ENCODE measurements at places on chromosomes 2 and 18.
A peak's percentile ranks its signal among the peaks of the same experiment; 100 is the strongest.

GRCh38 chr2:27074738-27075565, 3.5 kb upstream of the EMILIN1 start:
- no peak for DNase-seq

GRCh38 chr18:31042406-31043181, at the start of gene DSC3:
Gene DSC3 (minus strand): TSS chr18:31042742. CDS start chr18:31042660, 82 bp downstream.
- DNase-seq = peak; percentile 15

DNA sequence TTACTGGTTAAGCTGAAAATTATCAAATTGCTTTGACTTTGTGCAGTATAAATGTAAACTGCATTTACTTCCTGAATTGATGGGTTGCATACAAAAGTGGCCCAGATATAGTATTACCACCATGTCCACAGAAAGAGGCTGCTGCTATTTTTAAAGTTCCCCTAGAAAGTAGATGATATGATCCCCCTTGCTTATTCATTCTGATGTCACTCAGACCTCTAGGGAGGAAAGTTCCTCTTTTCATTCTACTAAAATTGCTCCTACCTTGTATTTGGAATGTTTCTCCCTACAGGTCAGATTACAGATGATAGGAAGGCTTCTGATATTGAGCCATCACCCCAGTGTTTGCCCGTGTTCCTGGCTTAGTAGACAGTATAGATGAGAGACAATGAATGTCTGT, 247.6 kb upstream of the TNP1 start:
- DNase-seq = no peak

DNA sequence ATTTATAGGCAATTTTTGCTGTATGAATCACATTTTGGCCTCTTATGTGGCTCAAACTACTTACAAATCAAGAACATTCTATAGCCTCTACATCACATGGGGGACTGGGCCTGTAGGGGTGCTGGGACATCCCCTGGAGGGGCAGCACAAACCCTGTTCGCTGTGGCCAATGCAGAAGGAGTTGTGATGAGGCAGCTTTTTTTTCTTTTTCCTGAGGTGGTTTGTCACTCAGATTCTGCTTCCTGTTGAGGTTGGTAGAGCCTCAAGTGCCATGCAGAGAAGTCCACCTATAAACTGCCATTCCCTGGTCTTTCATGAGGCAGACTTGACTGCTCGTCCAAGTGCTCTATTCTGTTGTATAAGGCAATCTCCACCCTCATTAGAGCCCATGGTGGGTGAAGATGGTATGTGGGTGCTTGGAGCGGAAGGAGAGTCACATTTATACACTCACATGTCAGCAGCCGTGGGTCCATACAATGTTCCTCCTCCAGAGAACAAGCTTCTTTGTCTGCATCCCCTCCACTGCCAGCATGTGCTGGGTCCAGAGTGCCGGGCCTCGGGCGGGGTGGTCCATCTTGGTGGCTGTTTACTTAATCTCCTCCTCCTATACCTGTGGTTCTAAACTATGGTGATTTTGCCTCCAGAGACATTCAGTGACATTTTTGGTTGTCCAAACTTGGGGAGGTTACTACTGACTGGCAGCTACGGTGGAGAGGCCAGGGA, 120.3 kb downstream of the ACOXL start:
- no peak for DNase-seq

DNA sequence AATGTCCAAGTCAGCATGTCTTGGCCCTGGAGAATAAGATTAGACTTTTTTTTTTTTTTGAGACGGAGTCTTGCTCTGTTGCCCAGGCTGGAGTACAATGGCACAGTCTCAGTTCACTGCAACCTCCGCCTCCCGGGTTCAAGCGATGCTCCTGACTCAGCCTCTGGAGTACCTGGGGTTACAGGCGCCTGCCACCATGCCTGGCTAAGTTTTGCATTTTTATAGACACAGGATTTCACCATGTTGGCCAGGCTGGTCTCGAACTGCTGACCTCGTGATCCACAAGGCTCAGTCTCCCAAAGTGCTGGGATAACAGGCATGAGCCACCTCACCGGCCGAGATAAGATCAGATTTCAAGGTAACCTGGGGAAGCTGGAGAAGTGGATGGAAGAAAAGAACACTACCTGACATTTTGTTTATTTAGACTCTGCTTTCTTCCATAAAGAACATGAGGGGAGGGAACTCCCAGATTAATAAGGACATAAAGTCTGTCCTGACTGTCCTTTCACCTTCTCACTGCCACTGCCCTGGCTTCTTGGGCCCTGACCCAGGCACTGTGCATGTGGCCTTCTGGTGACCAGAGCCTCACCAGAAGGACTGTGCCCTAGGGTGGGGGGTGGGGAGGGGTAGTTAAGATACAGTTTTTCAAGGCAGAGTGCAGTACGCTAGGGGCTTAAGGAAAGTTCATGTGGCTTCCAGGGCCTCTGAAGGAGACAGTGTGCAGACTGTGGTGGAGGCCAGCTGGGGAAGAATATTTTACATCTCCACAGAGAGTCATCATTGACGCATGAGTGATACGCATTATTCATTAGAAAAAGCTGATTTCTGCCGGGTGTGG, 4.8 kb upstream of the IMPA2 start:
- no peak for DNase-seq

GRCh38 chr2:239736358-239737143, 288.6 kb downstream of the NDUFA10 start:
- no peak for DNase-seq
